ENCODE measurements at places on chromosomes 12 and 14.

DNA sequence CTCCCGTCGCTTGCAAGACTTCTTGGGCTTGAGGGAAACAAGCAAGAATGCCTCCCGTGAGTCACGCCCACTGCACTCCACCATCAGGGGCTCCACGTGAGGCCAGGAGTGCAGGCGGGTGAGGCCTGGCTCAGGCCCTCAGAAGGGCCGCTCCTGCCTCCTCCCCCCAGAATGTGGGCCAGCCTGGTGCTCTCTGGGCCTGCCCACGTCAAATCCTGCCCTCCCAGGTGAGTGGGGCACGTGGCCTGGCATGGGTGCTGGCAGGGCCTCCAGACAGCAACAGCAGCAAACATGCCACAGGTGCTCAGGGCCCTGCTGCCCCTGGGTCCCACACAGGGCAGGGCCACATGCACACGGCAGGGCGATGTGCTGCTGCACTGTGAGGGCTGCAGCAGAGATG lies 30.6 kb upstream of the BTBD6 start:
- DNase-seq = no peak

DNA sequence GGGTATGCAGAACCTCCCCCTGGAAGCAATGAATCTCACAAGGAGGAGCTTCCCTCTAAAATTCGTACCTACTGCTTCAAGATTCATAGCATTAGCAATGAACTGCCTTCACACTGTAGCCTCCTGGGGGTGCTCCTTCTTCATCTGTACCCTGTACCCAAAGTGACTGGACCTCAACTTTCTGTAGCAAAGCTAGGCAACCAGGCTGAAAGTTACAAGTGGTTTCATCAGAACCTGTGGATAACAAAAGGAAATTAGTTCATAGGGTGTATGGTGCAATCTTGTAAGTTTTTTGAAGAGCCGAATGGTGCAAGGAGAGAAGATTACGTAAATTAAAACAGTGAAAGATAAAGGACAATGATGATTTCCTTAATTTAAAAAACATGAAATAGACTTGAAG lies 1541.7 kb upstream of the FLRT2 start:
- no peak for DNase-seq

GRCh38 chr12:68031881-68032739 lies 42.9 kb downstream of the IFNG-AS1 start:
- no peak for DNase-seq

GRCh38 chr12:6292606-6293005 lies 17.9 kb upstream of the PLEKHG6 start:
- no peak for DNase-seq

GRCh38 chr12:101939306-101939705 lies 61.9 kb downstream of the DRAM1 start:
- DNase-seq = no peak

DNA sequence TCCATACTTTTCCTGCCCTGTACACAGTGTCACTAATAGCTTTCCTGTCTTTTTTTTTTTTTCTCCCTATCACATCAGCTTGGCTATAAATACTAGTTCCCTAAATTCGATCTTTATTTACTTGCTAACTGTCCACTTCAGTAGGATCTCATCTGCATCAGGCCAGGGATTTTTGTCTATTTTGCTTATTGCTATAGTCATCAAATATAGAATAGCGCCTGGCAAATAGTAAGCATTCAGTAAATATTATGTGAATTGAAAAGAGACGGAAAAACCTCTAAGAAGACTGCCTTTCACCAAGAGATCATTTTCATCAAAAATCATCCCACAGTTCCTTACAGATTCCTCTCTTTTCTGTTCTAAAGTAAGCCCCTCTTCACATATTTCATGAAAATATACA lies 429.1 kb downstream of the FLRT2 start:
- no peak for DNase-seq

DNA sequence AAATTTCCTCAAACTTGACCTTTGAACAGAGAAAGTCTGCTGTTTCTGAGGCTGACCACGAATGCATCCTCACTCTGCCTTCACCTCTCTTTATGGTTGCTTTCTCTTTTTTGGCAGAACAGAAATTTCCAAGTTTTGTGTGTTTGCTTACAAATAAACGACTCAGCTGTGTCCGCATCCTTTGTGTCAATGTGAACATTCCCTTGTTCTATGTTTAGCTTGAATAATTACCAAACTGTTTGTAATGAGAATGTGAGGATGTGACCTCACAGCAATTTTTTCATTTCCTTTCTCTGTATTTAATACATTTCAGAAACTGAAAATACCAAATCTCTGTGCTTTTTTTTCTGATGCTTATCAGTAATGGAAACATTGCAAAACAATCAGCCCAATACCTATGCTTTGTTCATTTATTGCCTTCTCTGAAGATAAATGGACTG lies 410.9 kb downstream of the EGLN3 start:
- DNase-seq = no peak

DNA sequence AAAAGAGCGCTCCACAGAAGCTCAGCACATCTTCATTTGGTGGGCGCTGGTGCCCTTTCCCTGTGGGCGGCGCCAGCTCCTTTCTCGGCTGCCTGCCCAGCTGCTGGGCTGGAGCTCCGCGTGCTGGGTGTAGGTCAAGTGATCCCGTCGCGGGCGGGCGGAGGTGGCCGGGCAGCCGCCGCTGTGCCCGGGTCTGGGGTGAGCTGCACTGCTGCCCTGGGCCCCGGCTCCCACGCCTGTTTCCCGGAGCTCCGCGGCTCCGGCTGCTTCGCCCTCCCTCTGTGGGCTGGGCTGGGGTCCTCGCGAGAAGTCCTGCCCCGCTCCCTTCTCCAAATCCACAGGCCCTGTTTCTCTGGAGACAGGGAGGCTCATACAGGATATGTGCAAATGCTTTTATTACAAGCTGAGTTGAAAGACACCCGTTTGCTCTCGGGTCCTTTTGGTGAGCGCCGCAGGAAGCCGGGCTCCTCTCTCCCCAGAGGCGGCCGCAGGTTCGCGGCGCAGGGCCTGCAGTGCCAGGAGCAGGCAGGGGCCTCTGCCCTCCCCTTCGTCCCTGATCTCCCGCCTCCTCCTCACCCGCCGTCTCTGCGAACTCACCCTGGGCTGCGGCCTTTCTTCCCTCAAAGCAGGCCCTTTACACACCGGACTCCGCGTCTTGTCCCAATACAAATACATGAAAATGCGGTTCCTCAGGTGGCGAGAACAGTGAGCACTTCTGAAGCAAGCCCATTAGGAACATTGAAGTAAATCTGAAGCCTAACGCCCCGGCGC lies 67.8 kb upstream of the CAPRIN2 start:
- DNase-seq = no peak

GRCh38 chr14:72663076-72663487 lies 230.8 kb downstream of the DPF3 start:
- no peak for DNase-seq

DNA sequence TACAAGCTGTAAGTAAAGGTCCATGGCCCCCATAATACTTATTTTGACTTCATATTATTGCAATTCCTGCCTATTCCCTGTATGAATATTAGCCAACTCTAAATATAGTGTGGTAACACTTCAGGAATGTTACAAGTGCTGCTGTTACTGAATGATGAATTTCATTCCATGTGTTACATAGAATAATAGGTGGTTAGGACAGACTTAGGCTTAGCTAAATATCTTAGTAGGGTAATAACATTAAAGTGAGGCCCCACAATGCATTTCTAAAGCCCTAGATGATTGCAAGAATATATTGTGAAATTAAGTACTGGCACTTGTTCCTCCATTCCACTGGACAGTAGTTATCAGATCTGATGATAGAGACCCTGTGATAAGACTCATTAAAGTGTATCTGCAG lies 182.7 kb downstream of the PCNX1 start:
- DNase-seq = no peak

DNA sequence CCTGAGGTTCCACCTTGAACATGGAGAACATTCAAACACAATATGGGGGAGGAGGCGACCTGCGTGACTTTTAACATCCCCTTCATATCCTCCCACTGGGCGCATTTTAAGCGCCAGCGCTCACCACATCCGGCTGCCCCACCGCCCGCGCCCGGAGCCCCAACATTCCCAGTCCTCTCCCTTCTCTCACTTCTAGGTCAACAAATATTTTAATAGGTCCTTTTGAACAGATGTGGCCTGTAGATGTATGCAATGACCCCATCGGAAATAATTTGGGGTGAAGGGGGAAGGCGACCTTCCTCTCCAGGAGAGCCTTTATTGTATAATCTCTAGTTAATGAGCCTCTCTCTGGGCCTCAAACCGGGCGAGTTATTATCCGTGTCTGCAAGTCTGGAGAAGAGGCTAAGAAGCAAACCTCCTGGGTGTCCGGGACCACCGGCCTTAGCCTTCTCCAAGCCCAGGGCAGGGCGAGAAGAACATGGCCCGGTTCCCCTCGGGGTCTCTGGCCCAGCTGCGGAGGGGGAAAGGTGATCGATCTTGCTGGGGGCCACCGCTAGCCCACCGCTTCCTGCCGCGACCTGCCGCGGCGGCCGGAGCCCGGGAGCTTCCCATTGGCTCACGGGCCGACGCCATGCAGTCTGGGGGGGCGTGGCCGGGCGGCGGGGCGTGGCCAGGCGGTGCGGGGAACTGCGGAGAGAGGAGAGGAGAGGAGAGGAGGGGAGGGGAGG lies 83.2 kb upstream of the HMGA2 start:
- DNase-seq = no peak

DNA sequence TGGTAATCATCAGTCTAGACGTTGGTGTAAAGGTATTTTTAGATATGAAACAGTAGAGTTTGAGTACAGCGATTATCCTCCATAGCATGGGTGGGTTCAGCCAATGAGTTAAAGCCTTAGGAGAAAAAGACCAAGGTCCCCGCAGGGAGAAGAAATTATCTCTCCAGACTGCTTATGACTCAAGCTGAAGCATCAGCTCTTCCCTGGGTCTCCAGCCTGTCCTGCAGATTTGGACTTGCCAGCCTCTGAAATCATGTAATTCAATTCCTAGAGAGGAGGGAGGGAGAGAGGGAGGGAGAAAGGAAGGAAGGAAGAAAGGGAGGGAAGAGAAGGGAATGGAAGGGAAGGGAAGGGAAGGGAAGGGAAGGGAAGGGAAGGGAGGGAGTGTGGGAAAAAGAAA lies 12.0 kb upstream of the DTX1 start:
- DNase-seq = no peak

All from NCI-H748 treated with DMSO at 0.1 percent for 48 hours (cell line).